ENCODE measurements at places on chromosomes 3 and 15.
A peak's percentile ranks its signal among the peaks of the same experiment; 100 is the strongest.

- no peak for DNase-seq
Measured at GRCh38 chr3:162390891-162391290, 894.3 kb downstream of the OTOL1 start.

DNA sequence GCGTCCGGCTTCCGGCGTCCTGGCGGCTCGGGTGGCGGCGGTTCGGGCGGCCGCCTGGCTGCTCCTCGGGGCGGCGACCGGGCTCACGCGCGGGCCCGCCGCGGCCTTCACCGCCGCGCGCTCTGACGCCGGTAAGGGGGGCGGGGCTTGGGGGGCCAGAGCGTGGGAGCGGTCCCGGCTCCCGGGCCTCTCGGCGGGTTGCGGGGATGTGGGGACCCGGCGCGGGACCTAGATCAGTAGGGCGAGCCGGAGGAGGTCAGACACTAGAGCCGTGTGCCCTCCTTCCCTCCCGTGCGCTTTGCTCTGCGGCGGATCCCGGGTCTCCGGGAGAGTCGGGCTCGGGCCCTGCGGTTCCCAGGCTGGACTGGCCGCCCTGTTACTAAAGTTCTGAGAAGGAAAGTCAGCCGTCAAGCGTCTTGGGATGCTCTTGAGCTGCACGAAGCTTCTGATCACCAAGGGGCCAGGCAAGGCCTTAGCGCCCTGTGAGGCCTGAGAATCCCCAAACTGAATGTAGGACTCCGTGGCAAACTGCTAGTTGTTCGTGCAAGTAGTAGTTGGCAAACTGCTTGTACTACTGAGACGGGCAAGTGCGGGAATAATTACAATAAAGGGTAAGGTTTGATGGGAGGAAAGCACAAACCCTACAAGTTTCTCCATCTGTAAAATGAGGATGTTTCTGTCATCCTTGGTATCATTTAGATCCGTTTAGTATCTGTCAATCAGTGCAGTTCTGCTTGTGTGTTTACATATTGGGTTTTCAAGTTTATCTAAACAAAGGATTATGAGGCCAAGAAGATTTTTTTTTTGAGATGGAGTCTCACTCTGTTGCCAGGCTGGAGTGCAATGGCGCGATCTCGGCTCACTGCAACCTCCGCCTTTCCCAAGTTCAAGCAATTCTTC lies 587 bp downstream of the PIGX start:
- peak; percentile 74 for DNase-seq

DNA sequence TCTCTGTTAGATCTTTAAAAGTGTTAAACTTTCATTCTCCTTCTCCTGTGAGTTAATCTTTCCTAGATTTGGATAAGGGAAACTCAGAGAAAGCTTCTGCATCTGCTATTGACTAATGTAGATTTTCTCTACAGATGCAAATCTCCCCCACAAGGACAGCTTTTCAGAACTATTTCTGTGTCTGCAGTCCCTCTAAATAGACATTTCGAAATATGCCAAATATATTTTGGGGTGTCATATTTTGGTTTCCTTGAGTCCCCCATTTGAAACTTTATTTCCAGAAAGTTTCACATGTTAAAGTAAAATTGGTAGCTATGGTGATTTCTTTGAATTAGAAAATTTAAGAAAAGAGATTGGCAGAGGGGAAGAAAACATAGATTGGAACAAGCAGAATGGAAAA lies 852.3 kb upstream of the ALCAM start:
- DNase-seq: no peak

GRCh38 chr15:40923551-40923950 lies 5.6 kb upstream of the DLL4 start:
- DNase-seq: no peak

Measured in activated naive CD4-positive, alpha-beta T cell treated with Interleukin-2 at 50 U/mL for 16 hours (primary cell).